Fibroblast of skin of abdomen (primary cell): ENCODE measurements at places on chromosomes 12 and 14.
A peak's percentile ranks its signal among the peaks of the same experiment; 100 is the strongest.

DNA sequence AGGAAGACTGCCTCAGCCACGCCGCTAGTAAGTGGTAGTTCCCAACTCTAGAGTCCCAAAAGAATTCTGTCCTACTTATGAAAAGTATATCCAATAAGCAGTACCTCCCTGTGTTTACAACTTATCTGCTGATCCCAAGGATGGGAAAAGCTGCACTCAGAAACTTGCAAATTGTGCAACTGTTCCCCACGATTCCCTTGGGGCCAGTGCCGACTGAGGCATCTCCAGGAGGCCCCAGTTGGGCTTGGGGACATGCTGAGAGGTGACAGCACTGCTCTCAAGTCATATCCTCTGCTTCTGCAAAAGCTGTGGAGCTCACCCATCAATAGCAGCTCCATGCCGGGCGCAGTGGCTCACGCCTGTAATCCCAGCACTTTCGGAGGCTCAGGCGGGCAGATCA, 23.7 kb downstream of the SPRING1 start:
- DNase-seq = no peak

DNA sequence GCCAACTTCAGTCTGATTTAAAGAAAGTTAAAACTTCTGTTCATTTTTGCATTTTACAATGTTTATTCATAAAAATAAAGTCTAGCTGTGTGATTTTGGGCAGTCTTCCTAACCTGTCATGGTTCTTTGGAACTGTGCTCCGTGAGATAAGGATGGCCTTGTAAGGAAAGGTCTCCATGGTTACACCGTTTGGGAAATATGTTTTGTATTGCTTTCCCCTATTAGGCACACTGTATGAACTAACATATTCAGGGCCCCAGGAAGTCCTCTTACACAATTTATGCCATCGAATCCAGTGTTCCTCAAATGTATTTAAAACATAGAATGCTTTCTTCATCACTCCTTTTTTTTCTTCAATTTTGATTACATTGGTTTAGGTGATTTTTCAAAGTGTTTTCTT, 54.5 kb downstream of the APAF1 start:
- DNase-seq = no peak

DNA sequence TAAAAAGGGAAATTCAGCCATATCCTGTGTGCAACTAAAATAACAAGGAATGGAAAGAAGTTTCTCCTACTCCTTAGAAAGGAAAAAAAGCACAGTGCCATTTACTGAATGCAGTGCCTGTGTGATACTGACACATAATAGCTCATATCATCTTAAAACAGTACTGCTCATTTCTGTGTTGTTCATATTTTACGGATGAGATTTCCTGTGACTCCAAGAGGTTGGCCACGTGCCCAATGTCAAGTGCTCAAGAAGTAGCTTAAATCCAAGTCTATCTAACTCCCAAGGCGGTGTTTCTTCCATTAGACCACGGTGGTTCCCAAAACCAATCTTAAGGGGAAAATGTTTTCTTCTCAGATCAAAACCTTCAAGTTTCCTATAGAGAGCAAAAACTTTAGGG, 20.0 kb downstream of the MAP3K9 start:
- DNase-seq = peak; percentile 51

GRCh38 chr12:7295529-7295928, 8.3 kb upstream of the ACSM4 start:
- DNase-seq = no peak

DNA sequence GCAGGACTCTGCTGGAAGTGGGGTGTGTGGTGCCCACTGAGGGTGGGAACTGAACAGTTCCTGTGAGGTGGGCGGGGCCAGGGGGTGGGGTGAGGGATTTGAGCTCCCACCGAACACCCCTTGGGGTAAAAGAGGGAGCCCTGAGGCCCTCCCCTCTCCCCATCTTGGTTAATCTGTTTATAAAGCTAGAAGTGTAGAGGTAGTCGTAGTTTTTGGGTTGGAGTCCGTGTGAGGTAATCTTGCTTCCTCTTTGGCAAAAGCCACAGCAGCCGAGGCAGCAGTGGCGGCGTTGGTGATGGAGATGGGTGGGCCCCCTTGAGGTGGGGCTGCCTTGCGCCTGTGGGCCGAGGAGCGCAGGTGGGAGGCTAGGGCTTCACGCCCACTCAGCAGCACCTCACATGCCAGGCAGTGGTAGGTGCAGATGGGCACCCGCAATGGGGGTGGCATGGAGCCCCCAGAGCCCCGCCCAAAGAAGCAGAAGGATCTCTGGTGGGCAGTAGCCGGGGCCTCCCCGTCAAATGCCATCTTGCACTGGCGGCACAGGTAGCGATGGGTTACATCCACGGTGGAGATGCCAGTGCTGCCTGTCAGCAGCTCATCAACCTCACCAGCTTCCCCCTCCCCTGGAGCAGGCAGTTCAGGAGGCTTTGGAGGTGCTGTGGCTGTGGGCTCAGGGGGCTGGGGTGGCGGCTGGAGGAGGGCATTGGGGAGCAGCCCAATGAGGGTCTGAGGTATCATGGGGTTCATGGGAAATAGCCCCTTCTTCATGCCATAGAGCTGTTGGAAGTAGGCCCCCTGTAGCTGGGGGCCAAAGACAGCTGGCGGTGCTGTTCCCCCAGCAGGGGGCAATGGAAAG, 29.6 kb downstream of the ZFHX2 start:
- DNase-seq = no peak
